ENCODE measurements at places on chromosomes 7 and 10.

DNA sequence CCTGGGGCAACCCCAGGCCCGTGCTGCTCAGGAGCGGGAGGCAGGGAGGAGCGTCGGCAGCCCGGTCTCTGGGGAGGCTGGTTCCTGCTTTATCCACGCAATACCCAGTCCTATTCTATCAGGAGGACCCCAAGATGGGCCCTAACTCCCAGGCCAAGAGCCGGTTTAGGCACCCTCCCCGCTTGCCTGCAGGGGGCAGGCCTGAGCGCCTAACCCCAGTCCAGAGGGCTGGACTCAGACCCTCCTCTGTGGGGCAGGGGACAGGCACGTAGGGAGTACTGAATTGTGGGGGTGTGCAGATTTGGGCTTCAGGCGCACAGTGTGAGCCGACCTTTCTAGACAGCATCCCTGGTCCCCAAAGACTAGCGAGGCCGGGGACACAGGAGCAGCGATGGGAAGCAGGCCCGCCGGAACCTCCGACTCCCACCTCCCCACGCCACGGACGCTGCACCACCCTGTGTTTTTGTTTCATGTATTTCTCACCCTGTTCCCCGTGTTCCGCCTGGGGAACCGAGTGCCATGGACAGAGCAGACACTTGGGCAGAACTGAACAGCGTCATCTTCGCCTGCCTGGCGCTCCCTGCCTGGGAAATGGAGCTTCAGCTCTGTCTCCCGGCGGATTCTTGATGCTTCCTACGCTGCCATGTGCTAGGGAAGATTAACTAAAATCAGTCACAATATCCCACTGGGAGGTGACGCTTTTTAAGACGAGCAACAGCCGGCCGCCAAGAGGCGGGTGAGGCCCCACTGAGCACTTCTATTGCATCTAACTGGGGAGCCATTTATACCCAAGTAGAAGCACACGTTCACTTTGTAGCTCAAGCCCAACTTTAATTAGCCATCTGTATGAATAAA lies 5.3 kb downstream of the NUDT1 start:
- DNase-seq: peak; percentile 47

DNA sequence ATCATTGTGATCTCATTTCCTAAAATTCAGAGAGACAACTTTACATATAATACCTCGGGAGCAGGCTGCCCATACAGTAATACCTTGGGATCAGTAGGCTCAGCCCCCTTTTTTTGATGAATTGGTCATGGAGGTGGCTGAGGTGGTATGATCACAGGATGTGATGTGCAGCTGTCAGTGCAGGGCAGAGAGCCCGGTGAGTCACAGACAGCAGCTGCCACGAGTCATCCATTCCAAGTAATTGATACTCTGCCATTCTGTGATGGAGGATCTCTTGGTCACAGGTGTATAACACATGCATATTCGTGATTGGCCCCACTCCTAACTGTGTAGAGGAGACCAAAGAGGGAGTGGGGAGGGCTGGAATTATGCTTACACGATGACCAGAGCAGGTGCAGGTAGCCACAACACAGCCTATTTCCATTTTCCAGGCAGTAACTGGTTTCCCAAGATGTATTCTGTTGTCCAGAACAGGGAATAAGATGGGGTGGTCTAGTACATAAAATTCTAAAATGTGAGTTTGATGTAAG lies 14.1 kb downstream of the NRCAM start:
- DNase-seq: peak; percentile 33

DNA sequence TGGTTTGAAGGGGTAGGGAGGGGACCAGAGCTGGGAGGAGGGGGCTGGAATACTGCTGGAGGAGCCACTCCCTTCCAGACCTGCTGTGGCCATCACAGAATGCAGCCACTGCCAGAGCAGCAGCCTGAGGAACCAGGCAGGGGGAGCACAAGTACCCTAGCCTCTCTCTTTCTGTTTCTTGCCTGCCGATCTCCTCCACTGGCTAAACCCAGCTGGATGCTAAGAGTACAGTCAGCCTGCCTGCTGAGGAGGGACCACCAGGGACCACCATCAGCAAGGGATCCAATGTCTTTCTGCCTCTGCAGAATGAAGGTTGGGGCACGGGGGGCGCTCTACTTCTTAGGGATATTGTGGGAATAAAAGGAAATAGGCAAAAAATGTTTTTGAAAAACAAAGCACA lies 4.7 kb downstream of the BLVRA start:
- no peak for DNase-seq

DNA sequence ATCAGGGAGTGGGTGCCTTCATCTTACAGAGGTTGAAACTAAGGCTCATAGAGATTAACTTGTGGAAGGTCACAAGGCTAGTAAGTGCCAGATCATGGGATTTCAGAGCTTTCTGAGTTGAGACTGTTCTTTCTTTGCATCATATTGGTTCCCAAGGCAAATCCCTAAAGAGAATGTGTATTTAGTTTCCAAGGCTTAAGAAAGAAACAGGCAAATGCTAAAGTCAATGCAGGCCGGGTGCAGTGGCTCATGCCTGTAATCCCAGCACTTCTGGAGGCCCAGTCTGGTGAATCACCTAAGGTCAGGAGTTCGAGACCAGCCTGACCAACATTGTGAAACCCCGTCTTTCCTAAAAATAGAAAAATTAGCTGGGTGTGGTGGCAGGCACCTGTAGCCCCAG lies 19.8 kb downstream of the CDK1 start:
- DNase-seq: no peak

- DNase-seq: no peak
Observed at GRCh38 chr10:75936841-75937240, 505.4 kb downstream of the LRMDA start.

GRCh38 chr10:64486149-64486548 lies 964.9 kb downstream of the REEP3 start:
- no peak for DNase-seq

DNA sequence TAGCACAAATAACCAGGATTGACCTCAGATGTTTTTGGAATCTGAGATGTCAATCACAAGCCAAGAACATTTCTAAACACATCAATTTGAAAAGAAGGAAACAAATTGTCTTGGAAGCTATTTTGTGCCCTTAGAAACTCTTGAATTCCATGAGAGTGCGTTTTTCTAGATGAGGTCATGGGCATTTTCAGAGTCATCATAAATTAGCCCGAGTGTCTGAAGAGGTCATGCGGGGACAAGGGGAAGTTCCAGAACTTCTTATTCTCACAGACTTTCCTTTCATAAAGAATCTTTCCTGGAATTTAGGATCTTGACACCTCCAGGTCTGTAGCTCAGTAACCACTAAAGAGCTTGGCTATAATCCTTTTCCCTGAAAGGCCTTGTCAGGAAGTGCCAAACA lies 28.2 kb downstream of the IL2RA start:
- no peak for DNase-seq

- DNase-seq: no peak
Observed at GRCh38 chr10:22690614-22691431, 23.6 kb downstream of the PIP4K2A start.

DNA sequence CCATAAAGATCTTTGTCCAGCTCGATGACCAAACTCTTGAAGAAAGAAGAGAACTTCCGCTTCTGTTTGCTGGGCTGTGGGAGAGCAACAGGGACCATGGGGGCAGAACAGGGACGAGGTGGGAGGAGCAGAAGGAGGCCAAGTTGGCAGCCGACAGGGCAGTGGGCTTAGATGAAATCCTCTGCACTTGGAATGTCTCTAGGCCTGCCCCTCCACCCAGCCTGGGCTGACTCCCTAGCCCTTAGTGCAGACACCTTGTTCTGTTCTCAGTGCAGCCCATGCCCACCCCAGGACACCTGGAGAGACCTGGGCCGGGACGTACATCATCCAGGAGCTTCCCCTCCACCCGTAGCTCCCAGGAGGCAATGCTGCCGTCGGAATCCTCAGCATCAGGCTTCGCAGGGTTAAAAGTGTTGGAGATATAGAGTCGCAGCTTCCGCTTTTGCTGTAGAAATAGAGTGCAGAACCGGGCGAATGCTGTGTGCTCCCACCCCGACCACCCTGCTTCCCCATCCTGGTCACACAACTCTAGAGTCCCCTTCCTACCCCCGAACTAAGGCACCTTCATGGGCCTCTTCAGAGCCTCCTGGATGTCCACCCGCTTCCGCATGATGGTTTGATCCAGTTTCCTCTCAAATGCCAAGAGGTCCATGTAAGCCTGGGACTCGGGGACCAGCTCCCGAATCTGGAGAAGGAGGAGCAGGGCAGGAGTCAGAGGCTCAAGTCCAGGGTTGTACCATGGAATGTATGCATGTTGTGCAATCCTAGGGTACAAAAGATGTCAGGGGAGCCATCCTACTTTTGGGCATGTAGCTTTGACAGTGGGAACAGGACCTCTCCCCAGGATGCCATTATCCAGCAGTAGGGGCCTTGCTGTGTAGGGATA lies 6.1 kb downstream of the SMARCD3 start:
- DNase-seq: no peak

DNA sequence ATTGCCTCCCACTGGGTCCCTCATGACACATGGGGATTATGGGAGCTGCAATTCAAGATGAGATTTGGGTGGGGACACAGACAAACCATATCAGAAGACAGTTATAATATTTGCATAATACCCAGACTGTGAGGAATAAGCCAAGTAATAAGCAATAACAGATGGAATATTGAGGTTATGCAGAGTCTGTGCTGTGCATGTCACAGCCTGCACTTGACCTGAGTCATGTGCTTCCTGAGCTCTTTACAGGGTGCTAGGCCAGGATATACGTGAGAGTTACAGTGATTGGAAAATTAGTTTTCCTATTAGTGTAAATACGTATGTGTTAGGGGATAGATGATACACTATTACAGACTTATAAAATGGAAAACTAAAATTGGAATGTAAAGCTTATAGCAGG lies 288.7 kb downstream of the SDK1 start:
- no peak for DNase-seq

GRCh38 chr7:17368856-17369524 lies 70.5 kb downstream of the AHR start:
- DNase-seq: no peak

GRCh38 chr7:157136372-157136771 lies 2.4 kb upstream of the UBE3C start:
- no peak for DNase-seq
